Suppressor macrophage treated with lipopolysaccharide for 4 hours (primary cell): ENCODE measurements at places on chromosomes 4 and X.

GRCh38 chr4:5504486-5504885 lies 203.9 kb downstream of the EVC2 start:
- DNase-seq: no peak

DNA sequence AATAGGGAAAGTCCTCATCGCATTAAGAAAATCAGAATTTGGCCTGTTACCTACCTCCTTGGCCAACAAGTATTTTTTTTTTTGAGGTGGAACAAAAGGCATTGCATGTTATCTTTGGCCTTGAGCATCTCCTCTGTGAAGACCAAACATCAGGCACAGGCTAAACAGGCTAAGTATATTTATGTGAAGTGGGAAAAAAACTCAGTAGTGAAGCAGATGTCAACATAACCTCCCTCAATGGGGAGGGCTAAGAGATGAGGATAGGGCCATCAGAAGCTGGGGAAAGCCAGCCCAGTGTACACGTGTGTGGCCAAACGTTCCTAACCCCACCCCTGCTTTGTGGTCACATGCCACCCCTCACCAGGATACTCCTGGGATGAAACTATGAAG lies 102.5 kb downstream of the FNIP2 start:
- DNase-seq: no peak

GRCh38 chr4:156763511-156763910 lies 208.1 kb downstream of the PDGFC start:
- DNase-seq: no peak

DNA sequence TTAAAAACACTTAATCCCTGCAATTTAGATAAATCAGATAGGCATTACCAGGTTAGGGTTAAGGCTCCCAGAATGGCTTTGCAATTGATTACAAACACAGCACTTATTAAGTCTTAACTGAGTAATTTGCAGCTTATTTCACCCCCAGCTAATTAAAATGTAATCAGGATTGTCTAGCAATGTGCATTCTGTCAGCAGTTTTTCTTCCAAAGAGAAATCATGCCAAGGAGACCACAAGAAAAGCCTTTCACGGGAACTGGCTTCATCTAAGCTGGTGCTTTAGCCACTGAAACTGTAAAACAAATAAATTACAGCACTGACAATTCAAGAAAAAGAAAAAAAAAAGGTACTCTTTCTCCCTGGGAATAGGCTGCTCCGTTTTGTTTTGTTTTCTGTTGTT lies 2.1 kb downstream of the ANOS1 start:
- DNase-seq: no peak

DNA sequence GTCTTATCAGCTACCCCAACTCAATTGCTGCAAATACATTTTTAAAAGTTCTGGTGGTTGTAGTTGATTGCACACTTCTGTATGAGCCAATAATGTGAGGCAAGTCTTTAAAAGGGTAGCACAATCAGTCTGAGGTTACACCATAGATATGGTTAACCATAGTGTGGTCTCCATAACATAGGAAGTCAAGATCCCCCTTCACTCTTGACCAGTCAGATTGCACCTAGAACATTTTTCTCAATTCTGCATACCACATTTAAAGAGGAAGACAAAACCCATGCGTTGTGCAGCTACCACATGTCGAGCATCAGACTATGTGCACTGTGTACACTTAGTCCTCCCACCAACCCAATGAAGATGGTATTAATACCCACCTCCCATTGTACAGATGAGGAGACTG lies 26.5 kb upstream of the CYBB start:
- DNase-seq: no peak

DNA sequence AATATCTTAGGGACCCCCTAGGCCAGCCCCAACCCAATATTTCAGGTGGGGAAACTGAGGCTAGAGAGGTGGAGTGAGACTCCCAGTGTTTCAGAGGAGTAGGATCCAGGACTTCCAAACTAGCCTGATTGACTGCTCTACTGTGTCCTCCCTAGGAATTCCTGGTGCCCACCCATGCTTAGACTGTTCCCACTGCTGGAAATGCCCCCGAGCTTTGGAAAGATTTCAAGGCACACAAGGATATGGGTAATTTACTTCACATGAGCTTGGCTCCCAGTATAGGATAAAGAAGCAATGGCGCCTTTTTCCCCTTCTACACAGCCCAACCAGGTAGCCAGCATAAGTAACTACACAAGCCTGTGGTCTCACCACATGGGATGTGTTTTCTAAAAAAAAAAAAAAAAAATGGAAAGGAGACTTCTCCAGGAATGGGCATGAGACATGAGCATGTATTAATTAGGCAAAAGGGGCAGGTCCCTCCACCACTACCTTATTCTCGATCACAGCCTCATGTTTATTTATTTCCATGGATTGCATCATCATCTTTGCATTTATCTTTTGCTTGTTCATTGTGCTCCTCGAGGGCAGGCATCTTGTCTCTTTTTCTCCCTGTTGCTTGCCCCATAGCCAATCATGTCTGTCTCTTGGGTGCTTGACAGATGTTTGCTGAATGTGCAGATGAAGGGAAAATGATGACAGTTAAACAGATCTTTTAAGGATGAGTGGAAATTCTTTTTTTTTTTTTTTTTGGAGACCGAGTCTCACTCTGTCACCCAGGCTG lies 66.7 kb downstream of the DRD5 start:
- no peak for DNase-seq

GRCh38 chr4:156515295-156515694 lies 456.3 kb downstream of the PDGFC start:
- DNase-seq: peak; percentile 65

DNA sequence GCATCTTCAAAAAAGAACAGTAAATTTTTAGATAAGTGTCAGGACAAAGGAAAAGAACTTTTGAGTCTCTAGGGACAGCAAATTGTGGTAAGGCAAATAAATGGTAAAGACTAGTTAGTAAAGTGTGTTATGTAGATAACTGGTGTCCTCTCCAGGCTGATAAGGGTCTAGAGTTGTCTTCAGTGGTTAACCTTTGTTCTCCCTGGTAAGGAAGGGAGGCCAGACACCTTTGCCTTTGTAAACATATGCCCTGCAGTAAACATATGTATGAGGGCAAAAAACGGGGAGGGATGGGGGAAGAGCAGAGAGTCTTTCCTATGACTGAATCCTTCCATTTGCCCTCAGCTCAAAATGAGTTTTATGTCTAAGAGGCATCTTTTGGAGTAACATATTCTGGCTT lies 384.6 kb downstream of the HNRNPD start:
- DNase-seq: no peak

DNA sequence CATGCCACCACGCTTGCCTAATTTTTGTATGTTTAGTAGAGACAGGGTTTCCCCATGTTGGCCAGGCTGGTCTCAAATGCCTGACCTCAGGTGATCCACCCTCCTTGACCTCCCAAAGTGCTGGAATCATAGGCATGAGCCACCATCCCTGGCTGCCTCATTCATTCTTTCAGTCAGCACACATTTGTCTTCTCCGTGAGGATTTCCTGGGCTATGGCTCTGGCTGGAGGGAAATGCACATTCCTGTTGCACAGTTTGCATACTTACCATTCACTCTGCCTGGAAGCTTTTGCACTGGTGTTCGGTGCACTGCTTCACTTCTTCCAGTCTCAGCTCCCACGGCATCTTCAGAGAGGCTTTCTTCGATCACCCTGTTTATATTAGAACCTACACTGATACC lies 267.8 kb downstream of the STIM2 start:
- DNase-seq: no peak

GRCh38 chrX:105167233-105167632 lies 53.3 kb downstream of the TEX13A start:
- DNase-seq: no peak

DNA sequence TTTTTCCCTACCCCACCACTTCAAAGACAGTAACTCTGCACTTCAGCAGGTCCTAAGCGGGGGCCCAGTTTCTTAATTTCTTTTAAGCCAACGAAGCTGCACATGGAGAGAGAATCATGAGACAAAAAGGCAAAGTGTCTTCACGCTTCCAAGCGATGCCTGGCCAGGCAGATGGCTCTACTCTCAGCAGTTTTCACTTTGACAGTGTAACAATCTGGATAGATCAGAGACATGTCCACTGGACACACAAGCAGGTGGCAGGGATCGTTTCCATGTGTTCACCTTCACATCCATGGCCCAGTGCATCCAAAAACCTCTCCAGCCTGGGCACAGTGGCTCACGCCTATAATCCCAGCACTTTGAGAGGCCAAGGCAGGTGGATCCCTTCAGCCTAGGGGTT lies 27.8 kb downstream of the PPP2R2C start:
- DNase-seq: no peak

GRCh38 chrX:29824176-29824906 lies 391.0 kb upstream of the MAGEB2 start:
- DNase-seq: no peak

DNA sequence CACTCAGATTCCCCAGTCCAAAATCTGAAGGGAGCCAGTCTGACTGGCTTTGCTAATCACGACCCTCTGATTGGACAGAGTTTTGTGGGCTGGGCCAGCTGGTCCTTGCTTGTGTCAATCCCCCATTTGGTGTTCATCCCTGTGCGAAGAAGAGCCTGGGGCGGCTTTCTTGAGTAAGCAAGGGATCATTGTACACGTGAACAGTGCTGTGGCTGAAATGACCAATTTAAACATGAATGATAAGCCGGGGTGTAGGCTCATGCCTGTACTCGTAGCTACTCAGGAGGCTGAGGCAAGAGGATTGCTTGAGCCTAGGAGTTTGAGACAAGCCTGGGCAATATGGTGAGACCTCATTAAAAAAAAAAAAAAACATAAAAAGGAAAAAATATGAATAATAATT lies 379.1 kb downstream of the RAPGEF2 start:
- no peak for DNase-seq

GRCh38 chr4:140469791-140470733 lies 28.0 kb downstream of the MGAT4D start:
- DNase-seq: no peak

DNA sequence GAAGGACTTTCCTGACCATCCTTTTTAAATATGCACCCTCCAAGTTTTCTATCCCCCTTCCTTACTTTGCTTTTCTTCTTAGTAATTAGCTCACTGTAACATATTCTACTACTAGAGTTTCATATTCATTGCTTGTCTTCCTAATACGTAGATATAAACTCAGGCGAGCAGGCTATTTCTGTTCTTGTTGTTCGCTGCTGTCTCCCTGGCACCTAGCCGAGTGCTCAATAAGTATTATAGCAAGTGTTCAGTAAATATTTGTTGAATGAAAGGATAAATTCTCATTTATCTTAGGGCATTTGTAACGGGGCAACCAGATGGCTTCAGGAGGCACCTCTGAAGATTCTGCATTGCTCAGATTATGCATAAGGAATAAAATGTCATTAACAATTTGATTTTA lies 6.8 kb upstream of the RHOH start:
- DNase-seq: no peak

- no peak for DNase-seq
Observed at GRCh38 chr4:64889906-64890610, 480.8 kb upstream of the TECRL start.

- DNase-seq: no peak
Observed at GRCh38 chrX:56728752-56729151, 291 bp upstream of the NBDY start.

DNA sequence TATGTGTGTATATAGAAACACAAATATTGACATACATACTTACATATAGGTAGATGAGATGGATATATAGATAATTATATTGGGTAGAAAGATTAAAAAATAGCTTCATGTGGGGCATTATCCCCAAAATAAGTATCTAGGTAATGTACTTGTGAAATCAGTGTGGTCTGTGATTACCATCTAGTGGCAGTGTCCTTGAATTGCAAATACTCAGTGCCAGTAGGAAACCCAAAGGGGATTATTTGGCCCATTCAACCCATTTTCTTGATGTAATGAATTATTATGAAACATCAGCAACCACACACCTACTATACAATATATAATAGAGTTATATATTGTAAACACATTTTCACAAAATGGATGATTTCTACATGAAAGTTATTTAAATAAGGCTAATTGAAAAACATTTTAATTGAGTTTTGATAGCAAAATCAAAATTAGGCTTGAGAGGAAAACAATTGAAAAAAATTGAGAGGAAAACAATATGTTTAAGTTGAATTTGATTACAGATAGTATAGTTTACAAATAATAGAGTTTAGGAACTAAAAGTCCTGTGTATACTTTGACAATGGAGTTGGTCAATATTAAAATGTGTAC lies 389.4 kb downstream of the GALNTL6 start:
- peak; percentile 26 for DNase-seq

- no peak for DNase-seq
Observed at GRCh38 chr4:8870647-8871416, 807 bp downstream of the HMX1 start.
